NCI-H146 (cell line): ENCODE measurements at places on chromosomes 13 and 19.

DNA sequence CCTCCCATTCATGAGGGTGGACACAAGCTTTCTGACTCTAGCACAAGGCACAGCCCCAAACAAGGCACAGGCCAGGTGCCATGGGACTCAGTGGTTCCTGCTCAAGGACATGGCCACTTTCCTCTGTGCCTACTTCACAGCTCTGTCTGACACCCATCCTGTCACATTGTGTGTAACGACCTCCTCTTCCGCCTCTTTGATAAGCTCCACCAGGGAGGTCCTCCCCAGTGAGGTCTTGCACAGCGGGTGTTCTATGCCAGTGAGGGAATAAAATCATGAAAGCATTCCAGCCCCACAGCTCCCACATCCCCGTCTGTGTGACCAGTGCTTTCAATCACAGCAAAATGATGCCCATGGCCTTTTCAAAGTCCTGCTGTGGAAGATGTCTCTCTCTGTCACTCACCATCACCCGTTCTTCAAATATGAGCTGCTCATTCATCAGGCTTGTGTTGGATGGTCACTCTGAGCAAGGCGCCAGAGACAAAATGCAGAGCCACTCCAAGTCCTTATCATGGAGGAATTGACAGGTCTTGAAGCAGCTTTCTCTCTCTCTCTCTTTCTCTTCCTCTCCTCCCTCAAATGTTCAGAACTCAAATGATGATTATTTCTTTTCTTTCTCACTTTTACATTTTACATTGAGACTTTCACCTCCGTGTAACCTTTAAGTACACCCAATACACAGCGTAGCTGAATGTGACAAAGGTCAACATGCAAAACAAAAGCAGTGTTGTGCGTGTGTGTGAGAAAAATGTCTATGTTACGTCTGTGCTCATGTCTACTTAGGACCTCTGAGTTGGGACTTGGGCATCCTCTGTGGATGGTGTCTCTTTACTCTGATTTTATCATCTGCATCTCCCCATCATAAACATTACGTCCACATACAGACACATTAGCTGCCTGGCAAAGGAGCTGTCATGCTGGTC is 8.0 kb upstream of the SPATA13 start:
- DNase-seq: no peak

DNA sequence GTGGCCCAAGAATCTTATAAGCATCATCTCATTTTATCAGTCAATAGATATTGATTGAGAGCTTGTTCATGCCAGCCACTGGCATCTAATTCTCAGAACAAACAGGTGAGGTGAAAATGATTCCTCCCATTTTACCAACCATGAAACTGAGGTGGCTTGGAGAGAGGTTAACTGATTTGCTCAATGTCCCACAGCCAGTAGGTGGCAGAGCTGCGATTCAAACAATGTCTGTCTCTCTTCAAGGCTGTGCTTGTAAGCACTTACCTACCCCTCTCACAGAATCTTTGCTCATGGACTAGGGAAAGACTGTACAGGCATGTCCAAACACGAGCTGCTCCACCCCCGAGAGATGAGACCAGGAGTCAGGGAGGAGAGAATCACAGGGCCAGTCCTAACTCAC is 21.5 kb upstream of the GSX1 start:
- DNase-seq: no peak

DNA sequence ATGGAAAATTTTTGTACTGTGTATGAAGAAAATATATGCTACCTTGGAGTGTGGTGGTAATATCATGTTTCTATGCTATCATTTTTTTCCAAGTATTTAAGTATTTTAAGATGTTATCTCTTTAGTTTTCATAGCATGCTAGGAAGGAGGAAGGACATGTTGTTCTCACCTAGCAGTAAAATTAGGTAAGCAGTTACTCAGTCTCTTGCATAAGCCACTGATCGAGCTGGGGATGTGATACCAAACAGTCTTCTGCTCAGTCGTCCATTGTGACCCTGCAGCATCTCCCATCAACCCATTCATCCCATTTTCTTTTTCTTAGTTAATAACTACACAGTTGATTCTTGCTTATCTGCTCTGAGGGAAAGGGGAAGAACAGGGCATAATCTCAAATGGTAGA is 130.6 kb downstream of the KLF5 start:
- no peak for DNase-seq

DNA sequence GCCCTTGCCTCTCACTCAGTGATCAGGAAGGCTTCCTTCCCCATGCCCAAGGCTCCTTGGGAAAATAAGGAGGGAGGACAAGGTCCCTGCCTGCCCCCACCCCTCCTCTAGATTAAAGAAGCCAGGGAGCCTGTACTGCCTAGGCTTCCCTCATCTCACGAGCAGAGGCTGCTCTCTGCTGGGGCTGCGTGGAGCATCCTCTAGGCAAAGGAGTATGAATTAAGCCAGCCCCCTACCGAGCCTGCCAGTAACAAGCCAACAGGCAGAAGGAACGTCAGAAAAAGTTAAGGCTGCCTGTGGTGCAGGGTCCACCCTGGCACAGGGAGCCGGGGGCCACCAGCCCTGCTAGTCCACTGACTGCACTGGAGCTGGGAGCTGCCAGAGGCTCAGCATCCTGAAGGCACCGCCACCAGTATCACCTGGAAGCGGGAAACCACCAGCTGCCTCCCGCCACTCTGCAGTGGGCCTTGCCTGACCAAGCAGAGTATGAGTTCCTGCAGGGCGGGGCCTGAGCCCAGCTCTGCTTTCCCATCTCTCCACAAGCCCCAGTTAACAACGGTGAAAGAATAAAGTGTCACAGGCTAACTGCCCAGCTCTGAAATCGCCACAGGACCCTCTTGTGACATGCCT is 6.8 kb downstream of the NAPA start:
- no peak for DNase-seq

DNA sequence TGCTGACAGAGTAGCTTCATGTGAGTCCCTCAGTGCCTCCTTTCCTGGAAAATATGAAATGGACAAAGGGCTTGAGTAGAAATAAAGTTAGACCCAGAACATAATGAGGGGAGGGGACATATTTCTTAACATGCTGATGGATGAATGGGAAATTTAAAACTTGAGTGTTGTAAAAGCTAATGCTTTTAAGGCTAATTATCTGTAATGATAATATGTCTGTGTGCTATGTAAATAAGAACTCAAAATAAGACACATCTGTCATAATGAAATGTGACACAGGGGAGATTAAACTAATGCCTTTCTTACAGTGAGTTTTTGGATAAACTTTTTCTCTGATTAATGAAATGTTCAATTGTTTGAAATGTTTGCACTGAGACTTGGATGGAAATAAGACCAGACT is 65.8 kb upstream of the RFXAP start:
- no peak for DNase-seq

- DNase-seq: no peak
Observed at GRCh38 chr13:29453617-29454011, 141.9 kb downstream of the SLC7A1 start.

GRCh38 chr19:4732680-4733114 is 9.1 kb upstream of the DPP9 start:
- peak; percentile 56 for DNase-seq

- no peak for DNase-seq
Observed at GRCh38 chr19:31436121-31436776, 87.0 kb upstream of the TSHZ3 start.

DNA sequence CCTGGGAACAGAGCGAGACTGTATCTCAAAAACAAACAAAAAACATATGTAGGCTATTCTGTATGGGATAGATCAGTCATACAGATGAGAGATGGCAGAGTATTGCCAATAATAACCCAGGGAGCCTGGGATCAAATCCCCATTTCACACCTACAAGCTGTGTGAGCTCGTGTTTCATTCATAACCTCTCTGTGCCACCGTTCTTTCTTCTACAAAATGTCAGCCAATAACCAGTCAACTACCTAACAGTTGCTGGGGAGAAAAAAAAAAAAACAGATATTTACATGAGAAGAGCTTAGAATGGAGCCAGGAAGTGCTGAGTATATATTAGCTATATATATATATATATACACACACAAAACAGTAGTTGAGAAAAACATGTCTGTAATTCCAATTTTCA is 6.5 kb upstream of the IFNL2 start:
- DNase-seq: no peak

GRCh38 chr19:51027126-51027806 is 850 bp upstream of the KLK11 start:
- DNase-seq: no peak
